ENCODE measurements at places on chromosomes 6 and 20.

DNA sequence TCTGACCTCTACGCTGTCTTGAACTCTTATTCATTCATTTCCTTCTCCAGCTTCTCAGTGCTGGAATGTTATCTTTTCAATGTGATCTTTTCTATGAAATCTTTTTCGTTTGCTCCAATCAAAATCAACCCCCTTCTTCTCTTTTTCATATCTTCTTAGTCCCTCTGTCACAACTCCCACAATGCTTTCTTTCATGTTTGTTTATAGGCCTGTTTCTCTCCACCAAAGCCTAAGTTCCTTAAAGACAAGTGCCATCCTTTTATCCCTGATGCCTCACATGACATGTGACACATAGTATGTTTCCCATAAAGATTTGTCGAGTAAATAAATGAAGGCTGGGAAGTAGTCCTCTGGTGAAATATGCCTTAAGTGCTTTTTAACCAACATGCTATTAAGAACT, 38.1 kb downstream of the CRYBG1 start:
- no peak for DNase-seq

DNA sequence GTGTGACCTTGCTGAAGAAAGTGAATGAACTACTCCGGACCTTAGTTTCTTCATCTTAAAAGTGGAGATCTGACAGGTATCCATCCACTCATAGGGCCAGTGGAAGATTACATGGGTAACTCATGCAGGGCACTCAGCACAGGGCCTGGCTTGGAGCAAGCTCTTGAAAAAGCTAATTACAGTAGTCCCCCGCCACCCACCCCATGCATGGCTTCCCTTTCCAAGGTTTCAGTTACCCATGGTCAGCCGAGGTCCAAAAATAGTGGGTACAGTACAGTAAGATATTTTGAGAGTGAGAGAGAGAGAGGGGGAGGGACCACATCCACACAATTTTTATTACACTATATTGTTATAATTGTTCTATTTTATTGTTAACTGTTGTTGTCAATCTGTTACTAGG, 7.1 kb upstream of the PMEPA1 start:
- DNase-seq: no peak

GRCh38 chr6:56757588-56757984, 114.9 kb upstream of the DST start:
- peak; percentile 62 for DNase-seq

DNA sequence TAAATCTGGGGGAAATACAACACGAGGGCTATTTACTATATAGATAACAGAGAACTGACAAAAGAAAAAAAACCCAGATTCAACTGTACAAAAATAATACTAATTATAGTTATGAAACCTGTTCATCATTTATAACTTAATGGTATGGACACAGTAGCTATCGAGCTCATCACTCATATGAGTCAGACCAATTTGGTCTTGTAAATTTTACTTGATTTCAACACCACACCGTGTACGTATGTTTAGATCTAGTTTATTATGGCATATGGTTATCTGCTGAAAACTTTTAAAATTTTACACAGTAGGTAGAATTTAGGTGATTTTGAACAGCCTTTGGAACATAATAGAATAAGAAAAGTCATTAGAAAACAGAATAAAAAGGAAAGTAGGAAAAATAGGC, 5.5 kb downstream of the MYLK4 start:
- no peak for DNase-seq

- DNase-seq: no peak
These were observed 3.5 kb downstream of the GNMT start for GRCh38 chr6:42963855-42964605.

- DNase-seq: no peak
These were observed 607.7 kb upstream of the CITED2 start for GRCh38 chr6:139982195-139982594.

DNA sequence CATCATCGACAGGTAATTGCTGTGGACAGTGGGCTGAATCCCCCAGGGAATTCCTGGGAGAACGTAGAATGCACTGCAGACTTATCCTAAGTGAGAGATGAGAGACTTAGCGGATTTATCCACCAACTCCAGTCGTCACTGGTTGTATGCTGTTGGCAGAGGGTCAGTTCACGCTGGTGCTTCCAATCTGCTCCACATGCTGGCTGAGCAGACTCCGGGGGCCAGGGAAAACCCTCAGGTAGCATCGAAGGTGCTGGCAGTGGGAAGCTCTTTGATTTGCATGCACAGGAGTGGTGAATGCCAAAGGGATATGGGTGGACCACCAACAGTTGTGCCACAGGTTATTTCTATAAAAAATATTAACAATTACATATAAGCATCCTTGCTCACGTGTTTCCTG, 20.2 kb downstream of the TTLL9 start:
- no peak for DNase-seq

DNA sequence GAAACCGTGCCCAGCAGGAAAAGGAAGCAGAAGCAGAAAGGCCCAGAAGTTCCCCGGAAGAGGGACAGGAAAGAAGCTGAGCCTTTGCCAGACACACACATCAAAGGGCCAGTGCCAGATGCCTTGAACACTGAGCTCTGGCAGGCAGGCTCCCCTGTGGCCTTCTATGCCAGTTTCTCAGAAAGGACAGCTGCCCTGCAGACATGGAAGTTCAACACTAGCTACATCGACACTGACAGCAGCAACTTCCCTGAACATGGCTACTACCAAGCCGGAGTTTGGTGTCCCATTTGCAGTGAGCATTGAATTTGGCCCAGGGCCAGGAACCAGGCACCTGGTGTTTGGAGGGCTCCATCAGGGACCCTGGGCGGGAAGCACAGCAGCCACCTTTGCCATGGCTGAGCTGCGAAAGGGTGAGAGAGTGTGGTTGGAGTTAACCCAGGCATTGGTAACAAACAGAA, 8.0 kb upstream of the RAET1E start:
- DNase-seq: no peak

DNA sequence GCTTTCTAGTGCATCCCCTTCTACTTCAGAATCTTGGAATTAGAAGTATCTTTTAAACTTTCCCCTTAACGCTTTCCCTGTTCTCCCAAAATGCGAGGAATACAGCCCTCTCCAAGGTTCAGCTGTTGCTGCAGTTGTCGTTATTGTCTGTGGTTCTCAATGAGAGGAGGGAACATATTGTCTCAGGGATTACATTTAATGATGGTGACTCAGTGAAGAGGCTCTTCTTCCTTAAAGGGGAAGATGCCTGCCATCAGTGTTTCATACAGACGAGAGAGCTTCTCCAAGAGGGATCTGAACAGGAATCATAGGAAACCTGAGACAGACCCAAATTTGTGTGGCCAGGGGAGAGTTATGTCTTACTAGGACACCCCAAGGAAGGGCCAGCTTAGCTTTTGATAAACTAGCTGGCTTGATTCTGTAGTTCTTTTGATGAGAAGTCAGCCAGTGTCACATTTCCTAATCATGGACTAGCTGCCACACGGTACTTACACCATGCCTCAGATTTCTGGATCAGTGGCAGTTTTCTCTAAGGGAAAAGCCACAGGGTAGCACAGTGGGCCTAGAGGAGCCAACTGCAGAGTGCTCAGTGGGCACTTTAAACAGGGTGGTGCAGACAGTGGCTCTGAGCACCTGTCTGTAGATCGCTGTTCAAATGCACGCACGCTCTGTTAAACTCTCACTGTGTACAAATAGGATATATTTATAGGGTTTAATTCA, 59.7 kb upstream of the TMEM181 start:
- no peak for DNase-seq

GRCh38 chr6:164547076-164547475, 762.3 kb downstream of the C6orf118 start:
- no peak for DNase-seq

DNA sequence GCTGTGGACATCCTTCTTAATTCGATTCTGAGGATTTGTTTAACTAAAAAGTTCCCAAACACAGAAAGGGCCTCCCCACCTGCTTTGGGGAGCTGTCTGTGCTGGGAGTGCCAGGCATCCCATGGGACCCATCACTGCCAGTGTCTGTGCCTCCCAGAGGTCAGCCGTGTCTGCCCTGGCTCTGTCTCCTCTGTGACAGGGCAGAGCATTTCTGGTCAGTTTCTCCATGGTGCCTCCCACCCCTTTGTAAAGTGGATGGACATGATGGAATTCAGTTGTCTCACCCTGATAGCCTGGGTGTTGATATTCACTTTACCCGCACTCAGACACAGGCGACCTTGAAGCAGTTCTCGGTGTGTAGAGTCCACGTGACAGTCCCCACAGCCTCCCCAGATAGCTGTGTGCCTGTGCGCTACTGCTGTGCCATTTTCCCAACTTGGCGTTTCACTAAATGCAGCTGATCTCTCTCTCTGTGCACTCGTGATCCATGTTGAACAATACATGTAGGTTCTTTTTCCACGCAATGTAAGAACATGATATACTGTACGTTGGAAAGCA, 70.5 kb downstream of the CDS2 start:
- no peak for DNase-seq

DNA sequence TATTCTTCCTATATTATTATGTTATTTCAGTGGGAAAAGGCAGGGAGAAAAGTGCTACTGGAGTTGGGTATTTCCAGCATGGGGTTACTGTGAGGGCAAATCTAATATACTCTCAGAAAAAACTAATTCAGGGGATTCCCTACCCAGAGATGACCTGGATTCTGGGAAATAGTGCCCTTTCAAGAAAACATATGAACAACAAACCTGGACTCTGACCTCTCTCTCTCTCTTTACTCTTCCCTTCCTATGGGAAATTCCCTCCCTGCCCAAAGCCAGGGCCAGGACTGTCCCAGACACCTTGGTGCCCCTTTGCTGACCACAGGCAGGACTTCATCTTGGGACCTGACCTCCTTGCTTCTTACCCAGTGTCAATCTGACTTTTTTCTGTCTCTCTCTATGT, 1.6 kb upstream of the UBD start:
- DNase-seq: no peak

DNA sequence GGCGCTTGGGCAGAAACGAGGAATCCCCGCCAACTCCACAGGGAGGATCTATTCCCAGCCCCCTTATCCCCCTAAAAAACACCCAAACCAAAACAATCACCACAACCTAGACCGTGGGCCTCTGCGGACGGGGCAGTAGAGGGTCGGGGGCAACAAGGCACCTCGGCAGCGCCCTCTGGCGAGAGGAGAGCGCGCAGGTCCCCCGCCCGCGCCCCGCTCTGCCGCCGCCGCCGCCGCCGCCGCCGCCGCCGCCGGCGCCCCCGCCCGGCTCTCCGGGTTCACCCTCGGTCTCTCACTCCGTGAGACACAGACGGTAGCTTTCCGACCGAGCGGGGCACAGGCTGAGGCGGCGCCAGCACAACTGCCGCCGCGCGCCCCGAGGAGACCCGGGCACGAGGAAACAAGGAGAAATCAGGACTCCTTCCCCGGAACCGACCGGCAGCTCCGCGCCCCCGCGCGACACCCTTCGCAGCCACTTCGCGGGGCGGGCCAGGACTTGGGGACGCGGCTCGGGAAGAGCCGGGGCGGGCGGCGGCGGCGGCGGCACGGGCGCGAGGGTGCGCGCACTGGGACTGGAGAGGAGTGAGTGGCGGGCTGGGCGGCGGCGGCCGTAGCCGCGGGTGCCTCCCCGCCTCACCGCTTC, at the start of gene SLC35F1:
SLC35F1 (plus strand) TSS at position 307 of the 643 bp plus-strand sequence.
- peak; percentile 49 for DNase-seq

DNA sequence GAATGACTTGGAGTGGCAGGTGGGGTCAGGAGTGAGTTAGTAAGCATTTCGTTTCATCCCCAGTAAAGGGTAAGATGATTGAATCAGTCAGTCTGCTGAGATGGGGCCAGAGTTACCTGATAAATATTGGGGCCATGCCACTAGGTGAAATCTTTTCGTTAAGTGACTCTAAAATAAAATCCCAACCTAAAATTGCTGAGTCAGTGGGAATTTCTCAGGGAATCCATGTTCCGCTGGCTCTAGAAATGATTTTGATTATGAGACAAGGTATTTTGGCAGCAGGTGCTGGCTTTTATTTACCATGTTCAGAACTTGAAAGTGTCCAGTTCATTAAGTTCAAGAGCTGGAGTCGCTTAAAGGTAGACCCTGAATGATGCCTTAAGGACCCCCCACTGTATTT, 125.4 kb downstream of the GMPR start:
- DNase-seq: no peak

- DNase-seq: no peak
These were observed 78.0 kb upstream of the MAFB start for GRCh38 chr20:40766790-40767614.

DNA sequence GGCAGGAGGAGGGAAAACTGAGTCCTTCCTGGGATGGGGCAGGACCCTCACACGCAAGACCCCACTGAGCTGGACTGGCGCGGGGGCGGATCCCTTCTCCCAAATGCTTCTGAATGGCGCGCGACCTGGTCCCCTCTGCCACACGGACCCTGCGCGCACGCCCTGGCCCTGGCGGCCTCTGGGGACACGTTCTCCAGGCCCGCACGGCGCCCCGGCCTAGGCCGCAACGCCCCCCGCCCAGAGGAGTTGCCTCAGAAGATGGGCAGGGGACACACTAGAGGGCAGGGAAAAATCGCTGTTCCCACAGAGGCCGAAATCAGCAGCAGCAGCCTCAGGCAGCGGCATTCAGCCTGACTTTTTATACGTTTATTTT, 45.2 kb upstream of the OSTM1 start:
- DNase-seq: no peak

DNA sequence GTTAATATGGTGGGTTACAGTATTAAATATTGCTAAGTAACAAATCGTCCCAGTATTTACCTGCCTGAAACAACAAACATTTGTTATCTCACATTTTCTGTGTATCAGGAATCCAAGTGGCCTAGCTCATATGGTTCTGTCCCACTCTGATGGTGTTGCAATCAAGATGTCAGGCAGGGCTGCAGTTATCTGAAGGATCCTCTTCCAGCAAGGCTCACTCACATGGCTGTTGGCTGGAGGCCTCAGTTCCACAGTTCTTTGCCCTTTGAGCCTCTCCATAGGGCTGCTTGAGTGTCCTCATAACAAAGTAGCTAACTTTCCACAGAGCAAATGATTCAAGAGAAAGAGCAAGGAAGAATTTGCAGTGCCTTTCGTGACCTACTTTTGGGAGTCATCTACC, 17.7 kb downstream of the RAB22A start:
- DNase-seq: no peak

- DNase-seq: no peak
These were observed 40.6 kb downstream of the GCNT2 start for GRCh38 chr6:10561611-10562199.

DNA sequence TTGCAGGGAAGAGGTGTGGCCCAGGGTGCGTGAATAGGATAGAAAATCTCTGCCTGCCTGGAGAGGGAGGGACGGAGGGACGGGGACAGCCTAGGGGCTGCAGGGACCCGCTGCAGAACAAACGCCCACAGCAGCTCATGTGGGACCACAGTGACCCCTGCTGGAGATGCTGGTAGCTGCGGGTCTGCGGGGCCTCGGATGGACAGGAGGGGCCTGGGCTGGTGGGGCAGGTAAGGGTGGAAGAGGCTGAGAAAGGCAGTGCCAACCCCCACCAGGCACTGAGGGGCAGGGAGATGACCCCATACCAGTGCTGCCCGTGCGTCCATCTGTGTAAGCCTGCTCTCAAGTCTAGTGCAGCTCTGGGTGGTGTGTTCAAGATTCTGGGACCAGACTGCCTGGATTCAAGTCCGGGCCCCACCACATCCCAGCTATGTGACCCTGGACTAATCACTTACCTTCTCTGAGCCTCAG, 39.4 kb downstream of the KIAA1755 start:
- peak; percentile 21 for DNase-seq

- DNase-seq: no peak
These were observed 22.7 kb upstream of the RNF24 start for GRCh38 chr20:4038047-4038459.

Measured in hippocampal formation (tissue), 2 donors.